ENCODE measurements at places on chromosomes 1 and 21. TPM values are rescaled to one million over a fixed set of nuclear protein-coding genes. Genes with fewer than 3 reads are reported as not detected.

The DDX59 gene
- 16.2 TPM for total RNA-seq

The IL22RA1 gene
- total RNA-seq = 4.2 TPM

The GJB3 gene
- 24.6 TPM for total RNA-seq

The SPRR1A gene
- total RNA-seq = 109 TPM

The KDF1 gene
- 7.4 TPM for total RNA-seq

The SELENBP1 gene
- total RNA-seq = 30.9 TPM

The LCE1C gene
- total RNA-seq = not detected

The RPTN gene
- 0.25 TPM for total RNA-seq

The MCOLN3 gene
- total RNA-seq = 5.6 TPM

The OLFML2B gene
- 12.8 TPM for total RNA-seq

The PTPN22 gene
- 7.4 TPM for total RNA-seq

The DIPK1A gene
- 7.9 TPM for total RNA-seq

The THRAP3 gene
- total RNA-seq = 57.7 TPM

The ZBTB8B gene
- not detected for total RNA-seq

All from vagina (tissue), 2 donors.